Neural crest cell (in vitro differentiated cells): ENCODE measurements at places on chromosomes 2 and 18. TPM values are rescaled to one million over a fixed set of nuclear protein-coding genes. Genes with fewer than 3 reads are reported as not detected.
A peak's percentile ranks its signal among the peaks of the same experiment; 100 is the strongest.

DNA sequence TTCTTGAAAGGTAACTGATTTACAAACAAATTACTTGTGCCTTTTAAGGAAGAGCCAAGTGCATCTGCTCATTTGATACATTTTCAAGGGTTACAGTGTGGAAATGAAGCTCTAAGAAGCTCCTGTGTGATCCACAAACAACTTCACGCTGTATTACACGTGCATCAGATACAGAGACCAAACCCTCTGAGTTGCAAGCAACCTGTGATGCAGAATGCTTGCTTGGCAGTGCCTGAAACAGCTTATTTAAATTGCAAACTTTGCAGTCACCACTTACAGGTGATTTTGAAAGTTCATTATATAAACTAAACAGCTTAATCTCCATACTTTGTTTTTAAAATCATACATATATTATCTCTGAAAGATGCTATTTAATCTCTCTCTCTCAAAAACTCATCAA lies 50.1 kb downstream of the ZEB2 start:
- peak overlapping the region; percentile 4 for H3K4me3 ChIP-seq
- H3K36me3 ChIP-seq: peaks cover 5% of the 10 kb centered on the region
- H3K27me3 ChIP-seq: no peaks in the 10 kb centered on the region
- no peak for DNase-seq

DNA sequence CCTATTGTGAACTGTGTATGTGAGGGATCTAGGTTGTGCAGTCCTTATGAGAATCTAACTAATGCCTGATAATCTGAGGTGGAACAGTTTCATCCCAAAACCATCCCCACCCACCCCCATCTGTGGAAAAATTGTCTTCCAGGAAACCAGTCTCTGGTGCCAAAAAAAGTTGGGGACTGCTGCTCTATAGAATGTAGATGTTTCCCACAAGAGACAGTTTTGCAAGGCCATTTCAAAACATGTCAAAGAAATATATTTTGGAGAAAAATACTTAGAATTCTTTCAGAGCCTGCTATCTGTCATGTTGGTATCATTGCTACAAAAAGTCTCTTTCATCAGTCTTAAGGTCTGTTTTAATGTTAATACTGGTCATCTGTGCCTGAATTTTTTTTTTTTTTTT lies 4.1 kb upstream of the SLC39A10 start:
- no peaks in the 10 kb centered on the region for H3K27me3 ChIP-seq
- no peak for DNase-seq
- peaks cover 6% of the 10 kb centered on the region for H3K4me1 ChIP-seq
- no peak overlapping the region for H3K27ac ChIP-seq
- H3K36me3 ChIP-seq: no peaks in the 10 kb centered on the region

DNA sequence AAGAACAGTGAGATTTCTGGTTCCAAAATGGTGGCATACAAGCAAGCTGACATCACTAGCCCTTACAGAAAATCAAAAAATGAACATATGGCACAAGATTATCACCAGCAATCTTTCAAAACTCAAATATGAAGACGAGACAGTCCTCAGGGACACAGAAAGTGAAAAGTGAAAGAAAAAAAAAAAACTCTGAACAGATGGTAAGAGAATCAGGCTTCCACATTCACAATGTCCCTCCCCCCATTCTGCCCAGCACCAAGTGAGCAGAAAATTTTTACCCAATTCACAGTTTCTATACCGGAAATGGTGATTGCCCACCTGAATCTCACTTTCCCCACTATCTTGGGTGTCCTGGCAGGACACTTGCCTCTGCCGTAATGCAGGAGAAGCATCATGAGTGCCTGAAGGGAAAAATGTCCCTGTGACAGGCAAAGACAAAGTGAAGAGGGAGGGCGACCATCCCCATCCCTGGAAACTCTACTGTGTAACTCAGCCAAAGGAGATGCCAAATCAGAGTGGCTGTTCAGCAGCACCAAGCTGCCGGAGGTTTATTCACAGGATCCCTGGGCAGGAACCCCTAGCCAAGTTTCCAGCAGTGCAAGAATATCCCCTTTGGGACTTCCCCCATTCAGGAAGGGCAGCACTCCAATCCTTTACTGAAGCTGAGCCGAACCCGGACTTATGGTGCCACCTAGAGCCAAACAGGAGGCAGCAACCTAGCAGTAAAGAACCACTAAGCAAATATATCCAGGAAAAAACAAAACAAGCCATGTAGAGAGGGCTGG lies 312.2 kb downstream of the LRATD1 start:
- no peak for DNase-seq
- H3K4me3 ChIP-seq: no peak overlapping the region
- H3K36me3 ChIP-seq: peaks cover 8% of the 10 kb centered on the region
- no peaks in the 10 kb centered on the region for H3K27me3 ChIP-seq
- H3K27ac ChIP-seq: no peak overlapping the region
- no peaks in the 10 kb centered on the region for H3K4me1 ChIP-seq

Gene CNDP1
- total RNA-seq: 0.56 and 0.59 TPM in 2 replicates
